Activated CD8-positive, alpha-beta memory T cell treated with anti-CD3 and anti-CD28 coated beads for 1 hour (primary cell): ENCODE measurements at places on chromosomes 4 and X.

DNA sequence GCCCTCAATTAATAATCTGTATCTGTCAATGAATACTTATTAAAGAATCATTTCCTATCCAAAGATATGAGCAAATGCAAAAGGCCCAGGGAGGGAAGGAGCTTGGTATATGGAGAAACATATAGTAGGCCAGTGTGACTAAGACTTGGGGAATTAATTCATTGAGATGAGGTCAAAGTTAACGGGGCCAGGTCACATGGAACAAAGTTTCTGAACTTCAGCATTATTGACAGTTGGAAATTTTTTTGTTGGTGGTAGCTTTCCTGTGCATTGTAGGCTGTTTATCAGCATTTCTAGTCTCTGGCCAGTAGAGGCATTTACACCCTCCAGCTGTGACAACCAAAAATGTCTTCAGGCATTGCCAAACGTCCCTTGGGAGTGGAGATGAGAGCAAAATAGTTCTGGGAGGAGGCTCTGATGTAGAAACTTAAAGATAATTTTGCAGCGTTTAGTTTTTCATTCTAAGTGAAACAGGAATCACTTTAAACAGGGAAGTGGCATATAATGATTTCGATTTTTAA lies 202.0 kb downstream of the SLC4A4 start:
- DNase-seq: no peak

- no peak for DNase-seq
Observed at GRCh38 chr4:6362896-6363295, 93.2 kb downstream of the WFS1 start.

DNA sequence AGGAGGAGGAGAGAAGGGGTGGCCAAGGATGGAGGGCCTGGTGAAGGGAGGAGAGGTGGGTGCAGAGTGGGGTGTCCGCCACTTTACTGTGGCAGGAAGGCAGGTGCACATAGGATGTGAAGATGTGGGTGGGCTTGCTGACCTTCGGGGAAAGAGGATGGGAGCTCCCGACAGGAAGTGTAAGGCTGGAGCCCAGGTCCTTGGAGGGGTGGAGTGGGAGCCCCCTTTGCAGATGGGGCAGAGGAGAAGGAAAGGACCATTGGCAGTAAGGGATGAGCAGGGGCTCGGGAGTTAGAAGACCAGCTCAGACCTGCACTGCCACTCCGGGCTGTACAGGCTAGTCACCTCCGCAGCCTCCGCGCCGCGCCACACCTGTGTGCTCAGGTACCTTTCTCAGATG lies 89.5 kb downstream of the EVC start:
- DNase-seq: no peak

DNA sequence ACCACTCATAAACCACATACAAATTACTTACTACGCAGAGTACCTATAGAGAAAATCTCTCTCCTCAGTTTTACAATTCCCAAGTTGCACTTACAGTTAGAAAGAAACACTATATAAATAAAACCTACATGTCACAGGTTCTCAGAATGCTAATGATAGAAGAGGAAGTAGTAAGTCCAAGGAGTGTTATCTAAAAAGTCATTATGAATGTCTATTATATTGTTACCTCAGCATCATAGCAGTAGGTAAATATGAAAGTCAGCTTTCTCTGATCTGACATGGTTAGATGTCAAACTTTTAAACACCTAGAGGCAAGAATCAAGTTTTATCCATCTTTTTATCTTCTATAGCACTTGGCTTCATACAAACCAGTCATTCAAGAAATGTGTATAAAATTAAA lies 163.2 kb upstream of the FAM241A start:
- no peak for DNase-seq

GRCh38 chr4:58514299-58514698 lies 1404.1 kb upstream of the IGFBP7 start:
- no peak for DNase-seq

GRCh38 chr4:21307709-21308108 lies 607.5 kb downstream of the PACRGL start:
- no peak for DNase-seq

GRCh38 chr4:105306158-105306781 lies 159.6 kb downstream of the TET2 start:
- DNase-seq: no peak

GRCh38 chrX:1023676-1024075 lies 188.8 kb downstream of the CRLF2 start:
- DNase-seq: no peak

DNA sequence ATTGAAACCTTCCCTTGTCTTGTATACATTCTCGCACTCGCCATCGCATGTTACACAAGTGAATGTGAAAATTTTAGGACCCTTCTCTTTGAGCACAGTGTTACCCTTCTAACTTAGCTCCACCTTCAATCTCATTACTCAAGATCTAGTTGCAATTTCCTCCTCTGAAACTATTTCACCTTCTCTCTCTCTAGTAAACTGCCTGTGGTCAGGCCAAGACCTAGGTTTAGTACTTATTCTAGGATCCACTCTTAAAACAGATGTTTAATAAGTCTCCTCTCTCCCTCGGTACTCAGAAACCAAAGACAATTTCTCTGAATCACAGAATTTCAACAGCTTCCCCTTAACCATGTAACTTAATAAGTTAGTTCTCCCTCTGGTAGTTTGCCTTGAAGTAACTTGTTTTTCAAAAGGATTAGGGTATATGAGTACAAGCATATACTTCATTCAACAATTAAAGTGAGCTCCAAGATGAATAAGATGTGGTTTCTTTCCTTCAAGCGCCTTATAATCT lies 156.0 kb downstream of the SH3KBP1 start:
- no peak for DNase-seq

DNA sequence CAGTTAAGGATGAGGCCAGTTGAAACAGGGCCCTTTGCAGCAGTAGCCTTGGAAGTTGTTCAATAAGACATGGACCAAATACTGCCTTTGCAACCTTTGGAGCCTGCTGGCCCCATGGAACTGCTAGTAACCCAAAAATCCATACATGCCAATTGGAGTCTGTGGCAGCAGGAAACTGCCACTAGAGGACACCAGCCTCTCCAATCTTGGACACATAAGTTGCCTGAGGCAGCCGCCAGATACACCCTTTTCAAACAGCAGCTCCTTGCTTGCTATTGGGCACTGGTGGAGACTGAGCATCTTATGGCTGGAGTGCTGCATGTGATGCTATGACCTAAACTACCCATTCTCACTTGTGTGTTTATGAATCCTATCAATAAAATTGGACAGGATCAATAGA lies 14.8 kb upstream of the LAP3 start:
- DNase-seq: no peak

DNA sequence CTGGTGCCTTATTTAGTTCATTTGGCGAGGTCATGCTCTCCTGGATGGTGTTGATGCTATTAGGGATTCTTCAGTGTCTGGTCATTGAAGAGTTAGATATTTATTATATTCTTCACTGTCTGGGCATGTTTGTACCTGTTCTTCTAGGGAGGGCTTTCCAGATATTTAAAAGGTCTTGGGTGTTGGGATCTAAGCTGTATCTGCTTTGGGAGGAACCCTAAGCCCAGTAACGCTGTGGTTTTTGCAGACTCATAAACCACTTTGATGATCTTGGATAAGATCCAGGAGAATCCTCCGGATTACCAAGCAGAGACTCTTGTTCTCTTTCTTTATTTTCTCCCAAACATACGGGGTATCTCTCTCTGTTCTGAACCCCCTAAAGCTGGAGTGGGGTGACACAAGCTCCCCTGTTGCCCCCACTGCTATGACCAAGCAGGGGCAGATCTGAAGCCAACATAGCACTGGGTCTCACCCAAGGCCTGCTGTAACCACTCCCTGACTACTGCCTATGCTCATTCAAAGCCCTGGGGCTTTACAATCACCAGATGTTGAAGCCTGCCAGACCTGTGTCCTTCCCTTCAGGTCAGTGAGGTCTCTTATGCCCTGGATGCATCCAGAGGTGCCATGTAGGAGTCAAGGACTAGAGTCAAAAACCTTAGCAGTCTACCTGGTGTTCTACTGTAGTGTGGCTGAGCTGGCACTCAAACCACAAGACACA lies 187.6 kb downstream of the GUCY2F start:
- DNase-seq: no peak

GRCh38 chr4:4800646-4801408 lies 58.6 kb upstream of the MSX1 start:
- DNase-seq: no peak

GRCh38 chrX:129779086-129779672 lies 570 bp upstream of the SASH3 start:
- no peak for DNase-seq

DNA sequence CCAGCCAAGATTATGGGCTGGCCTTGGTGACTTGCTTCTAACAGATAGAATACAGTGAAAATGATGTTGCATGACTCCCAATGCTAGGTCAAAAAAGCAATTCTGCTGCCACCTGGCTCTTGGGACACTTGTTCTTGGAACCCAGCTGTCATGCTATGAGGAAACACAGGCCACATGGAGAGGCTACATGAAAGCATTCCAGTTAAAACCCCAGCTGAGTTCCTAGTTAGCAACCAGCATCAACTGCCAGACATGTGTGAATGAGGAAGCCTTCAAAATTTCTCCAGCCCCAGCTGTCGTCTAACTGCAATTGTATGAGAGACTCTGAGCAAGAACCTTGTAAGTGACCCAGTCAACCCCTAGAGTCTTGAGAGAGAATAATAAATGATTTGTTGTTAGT lies 105.2 kb upstream of the FGF16 start:
- no peak for DNase-seq

DNA sequence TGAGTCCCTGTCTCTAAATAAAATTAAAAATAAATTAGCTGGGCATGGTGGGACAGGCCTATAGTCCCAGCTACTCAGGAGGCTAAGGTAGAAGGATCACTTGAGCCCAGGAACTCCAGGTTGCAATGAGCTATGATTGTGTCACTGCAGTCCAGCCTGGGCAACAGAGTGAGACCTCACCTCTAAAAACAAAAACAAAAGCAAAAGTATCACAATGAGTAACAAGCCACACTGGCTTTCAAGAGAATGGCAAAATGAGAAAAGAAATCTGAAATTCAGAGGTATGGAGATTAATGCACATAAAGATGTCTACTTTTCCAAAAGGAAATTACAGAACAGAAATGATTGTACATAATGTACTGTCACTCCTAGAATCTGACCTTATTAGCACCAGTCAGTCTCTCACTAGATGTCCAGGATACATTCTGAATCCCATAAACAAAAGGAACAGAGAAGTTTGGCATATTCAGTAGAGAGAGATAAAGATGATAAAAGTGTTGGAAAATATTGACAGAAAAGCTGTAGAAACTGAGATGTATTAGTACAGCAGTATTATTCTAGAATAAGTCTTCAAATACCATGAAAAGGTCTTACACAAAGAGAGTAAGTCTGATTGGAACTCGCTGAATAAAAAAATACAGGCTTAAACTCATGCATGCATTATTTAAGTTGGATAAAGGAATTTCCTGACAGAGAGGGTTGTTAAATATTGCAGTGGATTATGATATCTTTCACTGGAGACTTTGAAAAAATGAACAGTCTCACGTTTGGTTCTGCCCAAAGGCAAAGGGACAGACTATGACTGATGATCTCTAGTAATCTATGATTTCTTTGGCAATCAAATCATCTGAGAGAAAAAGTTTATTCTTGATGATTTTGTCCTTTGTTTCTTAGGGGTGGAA lies 102.5 kb downstream of the SH3RF1 start:
- no peak for DNase-seq

DNA sequence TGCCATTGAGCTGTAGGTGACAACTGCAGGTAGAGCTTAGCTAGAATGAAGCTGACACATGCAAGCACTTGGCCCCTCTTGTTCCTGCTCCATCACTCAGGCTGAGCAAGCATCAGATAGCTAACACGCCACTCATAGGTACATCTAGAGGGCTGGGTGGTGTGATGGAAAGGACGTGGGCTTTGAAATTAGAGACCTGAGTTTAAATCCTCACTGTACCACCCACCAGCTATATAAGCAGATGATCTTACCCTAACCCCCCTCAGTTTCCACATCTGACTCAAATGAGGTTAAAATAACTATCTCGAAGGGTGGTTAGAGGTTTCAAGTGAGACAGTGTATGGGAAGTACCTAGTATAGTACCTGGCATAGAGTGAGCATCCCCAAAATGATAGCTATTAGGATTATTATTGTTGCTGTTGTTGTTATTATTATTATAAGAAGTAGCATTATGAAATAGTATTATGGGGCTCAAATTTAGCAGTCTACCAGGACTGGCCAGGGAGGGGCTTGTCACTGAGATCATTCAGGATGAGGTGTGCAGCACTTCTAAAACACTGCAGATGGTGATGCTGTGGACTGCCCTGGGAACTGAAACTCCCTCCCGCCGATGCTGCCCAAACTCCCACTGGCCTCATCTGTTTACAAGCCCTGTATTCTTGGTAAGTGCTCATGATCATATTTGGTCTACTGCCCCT lies 59.0 kb downstream of the REELD1 start:
- DNase-seq: no peak

DNA sequence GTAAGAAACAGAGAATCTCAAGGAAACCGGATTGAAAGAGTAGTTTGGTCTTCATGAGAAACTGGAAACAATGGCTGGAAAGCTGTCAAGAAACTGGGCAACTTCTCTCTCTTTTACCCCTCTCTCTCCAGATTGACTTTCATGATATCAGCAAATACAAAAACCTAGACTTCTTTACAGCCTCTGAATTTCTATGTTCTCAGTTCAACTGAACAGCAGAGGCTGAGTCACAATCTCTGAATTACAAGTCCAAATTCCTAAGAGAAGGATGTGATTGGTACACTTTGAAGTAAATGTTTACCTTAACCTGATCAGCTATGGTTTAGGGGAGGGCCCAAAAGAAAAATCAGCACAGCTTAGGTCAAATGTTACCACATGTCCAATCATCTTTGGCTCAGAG lies 974.9 kb downstream of the RPA4 start:
- no peak for DNase-seq

DNA sequence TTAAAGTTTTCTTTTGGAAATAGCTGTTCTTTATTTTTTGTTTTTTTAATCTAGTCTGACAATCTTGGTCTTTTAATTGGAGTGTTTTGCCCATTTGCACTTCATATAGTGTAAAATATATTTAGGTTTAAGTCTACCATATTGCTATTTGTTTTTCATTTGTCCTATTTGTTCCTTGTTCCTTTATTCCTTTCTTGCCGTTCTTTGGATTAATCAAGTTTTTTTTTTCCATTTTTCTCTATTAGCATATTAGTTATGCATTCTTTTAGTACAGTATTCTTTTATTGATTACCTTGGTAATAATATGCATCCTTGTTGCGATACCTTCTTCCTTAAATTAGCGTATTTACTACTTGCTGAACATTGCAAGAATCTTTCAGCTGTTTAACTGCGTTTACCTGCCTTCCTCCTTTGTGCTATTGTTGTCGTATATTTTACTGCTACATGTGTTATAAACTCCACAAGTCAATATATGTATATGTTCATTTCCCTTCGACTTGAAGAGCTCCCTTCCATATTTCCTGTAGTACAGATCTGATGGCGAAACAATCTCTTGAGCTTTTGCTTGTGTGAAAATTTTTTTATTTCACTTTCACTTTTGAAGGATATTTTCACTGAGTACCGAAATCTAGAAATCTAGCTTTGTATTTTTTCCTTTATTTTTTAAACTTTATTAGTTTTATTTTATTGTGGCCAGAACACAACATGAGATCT lies 23.9 kb upstream of the RNF212 start:
- DNase-seq: no peak

DNA sequence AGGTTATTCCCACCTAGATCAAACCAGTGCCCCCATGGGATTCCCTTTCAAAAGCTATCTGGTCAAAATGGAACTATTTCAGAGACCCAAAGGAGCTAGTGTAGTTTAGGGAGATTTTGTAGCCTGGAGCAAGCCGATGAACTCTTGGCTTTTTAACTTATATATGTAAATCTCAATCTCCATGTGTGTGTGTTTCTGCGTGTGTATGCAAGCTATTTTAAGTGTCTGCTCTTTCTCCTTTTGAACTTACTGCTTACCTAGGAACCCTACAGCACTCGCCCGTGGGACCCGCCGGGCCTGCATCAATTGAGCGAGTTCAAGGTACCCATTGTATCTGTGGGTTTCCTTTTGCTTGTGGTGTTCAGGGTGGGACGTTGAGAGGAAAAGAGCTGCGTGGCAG lies 10.4 kb downstream of the CSTF2 start:
- DNase-seq: no peak
